ENCODE measurements at places on chromosomes 11 and 22.

DNA sequence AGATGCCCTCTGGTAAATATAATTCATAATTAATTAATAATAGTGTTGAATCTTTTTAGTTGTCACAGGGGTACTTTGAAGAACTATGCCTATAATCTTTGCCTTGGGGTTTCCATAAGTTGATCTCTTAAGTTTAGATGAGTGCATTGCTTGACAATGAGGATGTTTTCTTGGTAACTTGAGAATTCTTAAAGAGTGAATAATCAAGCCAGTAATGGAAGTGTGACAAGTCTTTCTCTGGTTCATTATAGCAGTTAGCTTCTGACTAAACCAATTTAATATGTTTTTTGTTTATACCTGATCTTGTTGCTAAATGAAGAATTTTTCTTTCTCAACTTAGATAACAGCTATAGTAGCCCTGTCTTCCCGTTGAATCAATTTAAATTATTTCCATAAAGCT is 46.2 kb downstream of the ATXN10 start:
- DNase-seq = peak; percentile 54

DNA sequence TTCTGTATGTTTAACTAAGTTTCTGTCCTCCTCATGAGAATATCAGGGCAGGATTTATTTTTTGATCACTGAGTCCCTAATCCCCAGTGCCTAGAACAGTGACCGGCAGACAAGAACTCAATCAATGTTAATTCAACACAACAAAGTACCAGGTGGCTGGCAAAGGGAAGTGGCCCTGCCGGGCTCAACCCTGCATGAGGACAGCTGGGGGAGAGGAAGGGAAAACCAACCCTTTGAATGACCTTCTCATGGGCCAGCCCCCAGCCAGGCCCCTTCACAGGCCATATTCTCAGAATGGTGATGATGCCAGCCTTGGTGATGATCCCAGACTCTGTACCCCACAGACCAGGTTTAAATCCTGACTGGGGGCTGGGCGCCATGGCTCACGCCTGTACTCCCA is 1.4 kb upstream of the MFNG start:
- DNase-seq = no peak

GRCh38 chr11:11073996-11074395 is 216.1 kb upstream of the ZBED5 start:
- DNase-seq = peak; percentile 23

GRCh38 chr11:126511475-126512115 is 156.1 kb downstream of the ST3GAL4 start:
- no peak for DNase-seq

DNA sequence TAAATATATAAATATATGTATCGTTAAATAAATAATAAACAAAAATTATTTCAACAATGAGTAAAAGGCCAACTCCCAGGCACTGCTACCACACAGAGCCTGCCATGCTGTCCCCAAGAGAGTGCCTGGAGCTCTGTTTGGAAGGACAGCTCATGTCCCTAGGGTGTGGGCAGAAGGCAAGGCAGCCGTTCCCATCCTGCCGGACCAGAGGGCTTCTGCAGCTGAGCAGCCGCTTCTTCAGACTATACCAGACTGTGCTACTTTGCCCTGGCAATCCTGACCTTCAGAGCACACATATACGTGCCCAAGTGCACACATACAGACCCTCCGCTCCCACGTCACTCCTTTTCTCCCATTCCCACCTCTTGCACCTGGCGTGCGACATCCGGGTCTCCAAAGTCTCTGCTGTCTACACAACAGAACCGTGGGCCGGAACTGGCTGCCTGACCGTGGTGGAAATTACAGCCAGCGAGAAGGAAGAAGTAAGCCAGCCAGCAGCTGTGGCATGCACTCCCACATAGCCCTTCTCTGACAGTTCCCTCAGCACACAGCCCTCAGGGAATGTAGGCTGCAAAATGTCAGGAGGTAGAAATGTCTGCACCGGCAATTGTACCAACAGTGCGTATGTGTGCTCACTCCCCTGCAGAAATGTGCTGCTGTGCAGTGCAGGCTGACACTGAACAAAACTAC is 24.0 kb downstream of the PAX6 start:
- no peak for DNase-seq

GRCh38 chr11:83666149-83666548 is 380.0 kb upstream of the CCDC90B start:
- peak; percentile 57 for DNase-seq

DNA sequence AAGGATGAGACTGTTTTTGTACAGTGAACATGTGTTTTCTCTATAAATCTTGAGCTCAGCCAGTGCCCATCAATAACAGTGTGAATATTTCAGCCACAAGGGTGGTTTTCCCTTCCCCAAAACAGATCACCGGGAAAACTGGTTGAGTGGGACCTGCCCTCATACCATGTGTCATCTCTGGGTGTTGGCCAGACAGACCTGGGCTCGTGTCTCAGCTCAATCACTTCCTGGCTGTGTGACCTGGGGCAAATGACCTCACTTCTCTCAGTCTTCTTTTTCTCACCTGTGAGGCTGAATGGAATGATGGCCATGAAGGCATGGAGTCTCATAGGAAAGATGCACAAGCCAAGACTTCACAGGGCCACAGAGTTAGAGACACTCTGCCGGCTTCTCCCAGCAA is 74.7 kb downstream of the COMMD9 start:
- no peak for DNase-seq

DNA sequence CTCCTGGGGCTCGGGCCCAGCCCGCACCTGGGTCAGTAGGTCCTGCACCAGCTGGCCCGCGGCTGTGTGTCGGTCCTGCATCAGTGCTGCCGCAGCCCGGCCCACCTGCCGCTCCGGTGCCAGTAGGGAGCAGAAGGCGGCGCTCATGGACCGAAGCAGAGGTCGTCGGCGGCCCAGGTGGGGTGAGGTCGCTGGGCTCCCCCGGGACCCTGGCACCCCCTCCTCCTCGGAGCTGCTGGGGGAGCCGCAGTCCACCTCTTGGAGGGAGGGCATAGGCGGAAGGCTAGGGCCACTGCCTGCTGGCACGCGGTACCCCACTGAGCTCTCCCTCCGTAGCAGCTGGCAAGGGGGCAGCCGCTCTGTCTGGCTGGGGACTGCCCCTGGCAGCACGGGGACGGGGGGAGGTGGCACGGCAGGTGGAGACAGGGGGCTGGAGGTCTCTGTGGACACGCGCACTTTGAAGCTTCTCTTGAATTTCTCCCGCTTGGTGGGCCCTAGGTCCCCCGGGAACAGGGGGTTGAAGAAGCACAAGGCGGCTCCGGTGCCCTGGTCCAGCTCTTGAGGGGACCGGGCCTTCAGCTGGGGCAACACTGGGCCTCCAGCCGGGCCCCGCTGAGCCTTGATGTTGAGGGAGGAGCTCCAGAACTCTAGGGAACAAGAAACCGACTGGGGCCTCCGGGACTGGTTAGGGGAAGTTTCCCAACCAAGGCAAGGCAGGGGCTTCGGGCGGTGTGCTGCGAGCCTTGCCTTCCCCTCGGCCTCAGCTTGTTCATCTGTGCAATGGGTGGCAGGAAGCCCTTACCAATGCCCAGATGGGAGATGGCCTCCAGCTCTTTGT is 1.4 kb downstream of the RIN1 start:
- no peak for DNase-seq

GRCh38 chr22:33811208-33811607 is 109.1 kb downstream of the LARGE1 start:
- DNase-seq = no peak

DNA sequence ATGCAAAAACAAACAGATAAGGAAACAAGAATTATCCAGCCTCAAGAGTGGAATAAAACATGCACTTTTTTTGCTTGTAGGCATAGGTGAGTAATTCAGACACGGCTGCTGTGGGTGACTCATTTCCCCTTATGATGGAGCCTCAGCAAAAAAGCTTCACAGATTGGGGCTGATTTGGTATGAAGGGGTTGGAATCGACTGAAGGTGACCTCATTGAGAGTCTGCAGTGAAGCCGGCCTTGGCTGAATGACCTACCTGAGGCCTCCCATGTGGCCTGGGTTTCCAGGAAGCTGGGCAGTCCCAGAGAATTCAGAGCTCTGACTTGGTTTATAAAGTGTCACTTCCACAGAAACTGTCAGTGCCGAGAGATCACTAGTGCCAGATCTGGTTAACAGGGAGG is 34.2 kb upstream of the VPREB1 start:
- peak; percentile 57 for DNase-seq

DNA sequence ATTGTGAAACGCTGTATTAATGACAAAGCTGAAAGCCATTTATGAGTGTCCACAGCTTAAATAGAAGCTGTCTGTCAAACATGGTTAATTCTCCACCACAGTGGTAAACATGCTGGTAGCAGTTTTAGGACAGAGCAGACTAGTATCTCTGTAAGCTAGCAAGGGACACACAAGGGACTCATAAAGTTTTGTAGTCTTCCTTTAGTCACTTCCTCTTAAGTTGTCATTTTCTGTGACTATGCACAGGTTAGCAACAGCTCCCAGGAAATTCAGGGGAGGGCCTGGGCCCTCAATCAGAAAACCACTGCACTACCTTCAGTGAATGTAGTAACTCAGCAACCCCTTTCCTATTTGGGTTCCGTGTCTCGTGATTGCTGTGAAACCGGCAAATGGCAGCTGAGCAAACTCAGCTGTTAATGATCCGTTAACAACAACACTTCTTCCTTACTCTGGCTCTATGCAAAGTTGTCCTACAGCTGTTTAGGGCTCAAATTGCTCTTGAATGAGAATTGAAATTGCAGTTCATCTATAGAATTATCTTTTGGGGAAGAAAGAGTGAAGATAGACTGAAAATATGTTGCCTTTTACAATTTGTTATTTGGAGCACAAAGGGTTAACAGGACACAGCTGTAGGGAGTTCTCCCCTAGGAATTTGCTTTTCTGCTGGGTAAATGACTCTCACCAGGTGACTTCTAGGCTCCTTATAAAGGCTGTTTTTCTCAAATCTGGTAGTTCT is at the start of gene MMP26:
TSS of gene MMP26 (plus strand) at position 731 of the 736 bp plus-strand sequence.
- no peak for DNase-seq

DNA sequence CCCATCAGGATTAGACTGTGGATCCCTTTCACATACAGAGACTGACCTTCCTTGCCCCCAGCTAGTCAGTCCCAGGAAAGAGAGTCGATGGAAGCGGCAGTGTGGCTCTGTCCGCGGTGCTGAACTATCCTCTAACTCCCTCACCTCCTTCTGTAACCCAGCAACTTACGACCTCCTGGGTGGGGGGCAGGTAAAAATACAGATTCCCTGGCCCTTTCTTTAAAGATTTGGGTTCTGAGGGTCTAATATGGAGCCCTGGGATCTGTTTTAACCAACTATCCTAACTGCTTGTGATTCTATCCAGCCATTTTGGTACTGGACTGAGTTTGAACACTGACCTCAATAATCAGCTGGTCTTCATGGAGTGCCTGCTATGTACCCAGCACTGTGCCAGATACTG is 23.2 kb downstream of the MFNG start:
- peak; percentile 74 for DNase-seq

DNA sequence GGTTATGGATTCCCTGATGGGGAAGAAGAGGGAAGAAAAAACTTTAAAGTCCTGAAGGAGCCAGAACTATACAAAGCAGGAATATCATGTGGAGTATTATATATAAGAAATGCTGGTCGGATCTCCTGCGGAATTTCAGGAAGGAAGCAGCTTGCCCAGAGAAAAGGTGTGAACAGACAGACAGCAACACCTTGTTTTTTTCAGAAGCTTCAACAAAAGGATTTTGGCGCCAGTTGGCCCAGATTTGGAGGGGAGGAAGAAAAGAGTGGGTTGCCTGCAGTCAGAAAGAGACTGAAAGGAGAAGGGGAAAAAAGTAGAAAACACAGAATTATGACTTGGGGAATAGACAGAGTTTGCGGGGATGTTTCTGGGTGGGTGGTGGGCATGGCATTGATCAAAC is 45.2 kb downstream of the SEZ6L start:
- no peak for DNase-seq

GRCh38 chr11:122673701-122674100 is 18.2 kb downstream of the UBASH3B start:
- no peak for DNase-seq

DNA sequence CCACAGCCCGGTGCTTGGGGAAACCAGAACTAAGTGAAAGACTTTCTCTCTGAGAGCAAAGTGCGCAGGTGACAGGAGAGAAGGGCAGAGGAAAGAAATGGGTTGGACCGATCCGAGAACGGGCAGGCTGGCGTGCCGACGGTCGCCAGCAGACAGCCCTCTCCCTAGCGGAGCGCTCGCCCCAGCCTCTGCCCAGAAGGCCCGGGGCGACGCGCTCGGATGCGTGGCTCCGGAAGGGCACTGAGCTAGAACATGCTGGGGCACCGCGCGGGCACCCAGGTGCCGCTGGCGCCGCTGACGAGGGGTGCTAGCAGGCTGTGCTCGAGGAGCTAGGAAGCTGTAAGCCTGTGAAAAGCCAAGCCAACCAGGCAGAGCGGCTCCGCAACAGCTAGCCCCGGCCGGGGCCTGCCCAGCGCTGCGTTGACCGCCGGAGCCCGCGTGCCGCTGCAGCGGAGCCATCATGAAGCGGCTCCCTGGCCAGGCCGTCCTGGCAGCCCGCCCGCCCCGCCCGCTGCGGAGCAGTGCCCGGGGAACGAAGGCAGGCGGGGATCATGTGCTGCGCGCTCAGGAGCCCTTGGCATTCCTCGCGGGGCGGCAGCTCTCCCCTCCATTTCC is 22.1 kb upstream of the RRAS2 start:
- peak; percentile 89 for DNase-seq

DNA sequence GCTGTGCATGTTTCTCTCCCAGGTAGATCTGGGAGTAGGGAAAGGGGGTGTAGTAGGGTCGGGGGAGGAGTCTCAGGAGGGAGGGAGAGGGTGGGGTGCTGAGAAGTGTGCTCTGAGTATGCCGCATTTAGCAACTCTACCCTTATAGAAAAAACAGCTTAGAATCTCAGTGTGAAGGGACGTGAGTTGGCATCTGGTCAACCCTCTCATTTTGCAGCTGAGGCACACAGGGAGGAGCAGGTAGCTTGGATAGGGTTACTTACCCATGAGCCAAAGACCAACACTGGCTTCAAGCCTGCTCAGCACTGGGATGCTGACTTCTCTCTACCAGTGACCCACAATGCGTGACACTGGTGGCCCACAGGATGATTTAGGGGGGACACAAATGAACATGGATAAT is 95.9 kb downstream of the FBXO7 start:
- no peak for DNase-seq

GRCh38 chr22:45504373-45505341 is 2.0 kb downstream of the FBLN1 start:
- peak; percentile 85 for DNase-seq

GRCh38 chr22:37228106-37229011 is 15.7 kb downstream of the RAC2 start:
- peak; percentile 84 for DNase-seq

DNA sequence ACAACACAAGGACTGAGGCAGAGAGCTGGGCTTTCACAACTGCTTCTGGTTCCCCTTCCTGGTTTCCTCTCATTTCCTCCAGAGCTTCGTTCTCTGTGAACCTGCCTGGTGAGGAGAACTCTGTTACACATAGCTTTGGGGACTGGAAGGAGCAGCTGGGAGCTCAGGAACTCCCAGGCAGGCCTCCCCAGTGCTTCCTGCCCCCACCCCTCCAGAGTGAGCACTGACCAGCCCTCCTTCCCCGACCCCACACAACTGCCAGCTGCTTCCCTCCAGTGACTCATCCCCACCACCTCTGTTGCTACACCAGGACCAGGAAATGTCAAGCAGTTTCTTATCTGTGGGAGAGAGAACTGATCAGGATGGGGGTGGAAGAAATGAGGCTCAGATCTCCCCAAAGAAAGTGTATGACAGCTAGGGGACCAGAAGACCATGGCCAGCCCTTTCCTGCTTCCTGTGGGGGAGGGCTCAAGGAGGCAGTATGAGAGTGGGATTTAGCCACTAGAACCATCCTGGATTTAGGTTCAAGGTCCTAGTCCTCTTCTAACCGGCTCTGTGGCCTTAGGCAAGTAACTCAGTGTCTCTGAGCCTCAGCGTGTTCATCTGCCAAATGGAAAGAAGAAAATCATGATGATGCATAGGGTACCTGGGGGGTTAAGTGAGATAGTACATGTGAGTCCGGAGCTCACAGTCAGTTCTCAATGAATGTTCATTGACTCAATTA is 4.5 kb upstream of the TP53I11 start:
- DNase-seq = peak; percentile 67

Measured in astrocyte of the hippocampus (primary cell).